ENCODE measurements at places on chromosomes 5 and 9. TPM values are rescaled to one million over a fixed set of nuclear protein-coding genes. Genes with fewer than 3 reads are reported as not detected.

Gene GZMA
- not detected for total RNA-seq

Gene LCN9
- total RNA-seq: not detected

Gene OR1Q1
- total RNA-seq: 0.81 TPM

Gene C9orf153
- total RNA-seq: 0.45 TPM

Gene IFNA2
- total RNA-seq: not detected

Gene SH2D3C
- total RNA-seq: 0.18 TPM

Gene ANKRD34B
- total RNA-seq: not detected

Gene IL6ST
- 1,116 TPM for total RNA-seq

Gene PLPP7
- total RNA-seq: 5.6 TPM

Gene TAS2R1
- total RNA-seq: not detected

Measured in fibroblast of the aortic adventitia (primary cell).